ENCODE measurements at places on chromosomes 3 and 15.
A peak's percentile ranks its signal among the peaks of the same experiment; 100 is the strongest.

GRCh38 chr15:101651554-101652097, 555 bp downstream of the TM2D3 start:
- no peak for DNase-seq

DNA sequence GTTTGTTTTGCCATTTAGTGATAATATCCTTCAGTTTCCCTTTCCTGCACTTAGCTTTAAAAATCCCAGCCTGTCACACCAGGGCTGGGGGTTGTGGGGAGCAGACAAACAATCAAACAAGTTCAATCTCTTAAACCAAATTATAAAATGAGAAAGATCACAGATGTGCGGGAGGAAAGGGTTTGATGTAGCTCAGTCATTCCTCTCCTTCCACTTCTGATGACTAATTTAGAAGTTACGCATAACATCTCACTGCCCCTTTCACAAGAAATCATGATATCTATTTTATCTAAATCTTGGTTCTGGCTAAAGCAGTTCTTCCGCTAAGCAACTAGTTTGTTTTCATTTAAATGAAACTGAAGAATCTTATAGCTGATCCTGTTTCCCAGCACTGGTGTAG, 34.1 kb upstream of the ATG7 start:
- no peak for DNase-seq

DNA sequence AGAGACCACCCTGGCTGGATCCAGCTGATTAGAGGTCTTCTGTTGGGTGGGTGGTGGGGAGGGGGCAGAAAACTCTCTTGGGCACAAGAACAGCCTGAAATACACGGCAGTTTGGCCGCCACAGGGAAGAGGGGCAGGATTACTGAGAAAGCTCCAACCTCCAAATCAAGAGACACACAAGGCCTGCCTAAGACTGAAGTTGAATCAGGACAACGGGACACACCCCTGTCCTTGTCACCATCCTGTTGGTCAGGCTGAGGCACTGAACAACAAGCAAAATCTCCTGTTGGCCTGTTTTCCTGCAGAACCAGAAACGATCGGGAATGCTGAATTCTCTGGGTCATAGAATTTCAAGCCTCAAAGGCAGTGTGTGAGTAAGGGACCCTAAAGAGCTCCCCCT, 247.8 kb downstream of the FAM43A start:
- DNase-seq: no peak

DNA sequence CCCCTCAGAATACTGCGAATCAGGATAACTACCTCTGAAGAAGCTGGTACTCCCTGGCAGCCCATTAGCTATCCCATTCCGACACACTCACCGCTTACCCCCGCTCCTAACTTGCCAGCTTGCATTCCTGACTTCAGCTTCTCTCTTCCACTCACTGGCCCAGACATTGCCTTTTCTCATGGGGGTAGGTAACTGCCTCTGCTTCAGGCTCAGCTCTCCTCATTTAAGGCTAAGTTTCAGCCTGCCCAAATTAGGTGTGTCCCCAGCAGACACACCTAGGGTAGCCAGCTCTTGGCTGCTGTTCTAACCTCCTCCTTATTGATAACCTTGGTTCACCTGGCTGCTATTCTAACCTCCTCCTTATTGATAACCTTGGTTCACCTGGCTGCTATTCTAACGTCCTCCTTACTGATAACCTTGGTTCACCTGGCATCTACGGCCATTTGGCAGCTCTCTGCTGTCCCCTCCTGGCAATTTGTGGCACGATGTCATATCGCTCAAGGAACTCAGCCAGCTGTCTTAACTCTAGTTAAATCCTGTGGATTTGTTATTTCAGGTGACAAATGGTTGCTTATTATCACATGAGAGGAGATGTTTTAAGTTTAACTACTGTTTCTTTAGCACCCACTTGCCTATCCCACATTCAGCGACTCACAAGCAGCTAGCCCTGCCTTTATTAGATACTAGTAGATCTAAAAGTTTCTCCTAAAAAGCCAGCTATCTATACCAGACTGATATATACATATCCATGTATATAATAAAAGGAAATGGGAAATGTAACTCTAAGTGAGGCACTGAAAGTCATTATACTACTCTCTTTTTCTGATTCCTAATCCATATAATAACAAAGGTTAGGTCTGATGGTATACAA, 106.5 kb upstream of the ACP3 start:
- DNase-seq: no peak

DNA sequence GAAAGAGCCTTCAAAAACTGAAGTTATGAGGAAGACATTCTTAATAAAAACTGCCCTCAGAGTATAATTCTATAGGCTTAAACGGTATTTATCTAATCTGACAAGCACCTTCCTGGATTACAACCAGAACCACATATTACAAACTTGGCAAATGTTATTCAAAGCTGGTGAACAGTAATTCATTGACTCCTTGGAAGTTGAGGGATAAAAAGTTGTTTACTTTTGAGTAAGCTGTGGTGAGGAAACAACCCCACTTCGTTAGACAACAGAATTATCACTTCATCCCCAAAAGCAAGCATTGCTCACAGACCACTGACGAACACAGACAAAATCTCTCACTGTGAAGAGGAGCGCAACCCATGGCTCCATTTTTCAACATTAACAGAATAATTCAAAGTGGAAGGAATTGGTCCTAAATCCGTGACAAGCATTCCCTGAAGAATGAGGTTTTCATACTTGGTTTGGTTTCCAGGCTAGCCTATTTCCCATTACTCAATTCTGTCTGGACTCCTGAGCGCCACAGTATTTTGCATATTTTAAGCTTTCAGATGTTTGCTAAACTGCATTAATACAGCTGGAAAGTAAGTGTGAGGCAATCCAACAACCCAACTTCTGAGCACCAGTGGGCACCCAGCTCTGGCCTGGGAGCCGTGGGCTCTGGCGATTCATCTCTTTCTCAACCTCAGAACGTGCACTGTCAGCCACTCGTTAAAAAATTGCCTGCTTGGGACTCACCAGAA, 32.7 kb downstream of the LRIG1 start:
- no peak for DNase-seq

DNA sequence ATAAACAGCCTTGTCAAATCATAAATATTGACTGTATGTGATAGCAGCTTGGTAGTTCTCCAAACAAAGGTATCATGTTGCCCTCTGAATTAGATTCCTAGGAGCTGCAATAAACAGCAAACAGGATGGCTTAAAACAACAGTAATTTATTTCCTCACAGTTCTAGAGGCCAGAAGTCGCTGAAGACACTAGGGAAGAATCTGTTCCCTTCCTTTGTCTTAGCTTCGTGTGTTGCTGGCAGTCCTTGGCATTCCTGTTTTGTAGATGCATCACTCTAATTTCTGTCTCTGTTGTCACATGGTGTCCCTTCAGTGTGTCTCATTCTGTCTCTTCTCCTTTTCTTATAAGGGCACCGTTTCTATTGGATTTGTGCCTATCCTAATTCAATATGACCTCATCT, 679.3 kb downstream of the OTOL1 start:
- no peak for DNase-seq

- no peak for DNase-seq
Observed at GRCh38 chr15:52667597-52667996, 11.6 kb downstream of the ATOSA start.

GRCh38 chr15:23877502-23878412, 190.7 kb upstream of the NDN start:
- peak; percentile 67 for DNase-seq

- DNase-seq: no peak
Observed at GRCh38 chr3:193847402-193847801, 254.4 kb downstream of the OPA1 start.

DNA sequence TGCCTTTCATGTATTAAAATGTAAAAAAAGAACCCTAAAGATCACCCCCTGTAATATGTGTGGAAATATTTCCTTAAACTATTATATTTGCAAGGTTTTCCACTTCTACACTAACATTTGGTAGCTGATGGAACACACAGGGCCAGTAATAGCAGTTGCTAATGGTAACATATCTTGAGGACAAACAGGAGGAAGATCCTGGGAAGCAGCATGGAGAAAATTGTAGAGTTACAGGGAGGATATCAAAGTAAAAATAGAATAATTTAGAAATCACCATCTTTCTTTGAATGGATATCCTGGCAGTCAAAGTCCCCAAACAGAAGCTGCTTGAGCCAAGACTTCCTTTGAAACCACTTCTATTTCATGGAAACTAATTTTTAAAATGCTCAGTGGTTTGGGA, 29.5 kb upstream of the OSTN start:
- DNase-seq: no peak

DNA sequence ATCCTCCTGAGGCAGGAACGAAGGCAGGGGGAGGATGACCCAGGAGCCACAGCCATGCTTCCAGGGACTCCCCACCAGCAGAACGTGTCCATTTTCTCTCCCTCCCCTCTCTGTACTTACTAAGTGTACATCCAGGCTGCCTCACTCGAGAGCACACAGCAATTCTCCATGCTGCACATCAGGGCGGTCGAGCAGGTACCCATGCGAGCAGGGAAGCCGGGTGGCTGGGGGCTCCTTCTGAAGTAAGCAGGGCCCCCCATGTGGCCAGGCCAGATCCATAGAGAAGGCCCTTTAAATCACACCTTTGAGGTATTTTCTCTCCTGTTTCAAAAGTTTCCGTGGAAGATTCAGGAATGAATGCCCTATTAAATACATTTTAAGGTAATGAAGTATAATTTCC, 41.2 kb upstream of the SLC6A11 start:
- DNase-seq: no peak

DNA sequence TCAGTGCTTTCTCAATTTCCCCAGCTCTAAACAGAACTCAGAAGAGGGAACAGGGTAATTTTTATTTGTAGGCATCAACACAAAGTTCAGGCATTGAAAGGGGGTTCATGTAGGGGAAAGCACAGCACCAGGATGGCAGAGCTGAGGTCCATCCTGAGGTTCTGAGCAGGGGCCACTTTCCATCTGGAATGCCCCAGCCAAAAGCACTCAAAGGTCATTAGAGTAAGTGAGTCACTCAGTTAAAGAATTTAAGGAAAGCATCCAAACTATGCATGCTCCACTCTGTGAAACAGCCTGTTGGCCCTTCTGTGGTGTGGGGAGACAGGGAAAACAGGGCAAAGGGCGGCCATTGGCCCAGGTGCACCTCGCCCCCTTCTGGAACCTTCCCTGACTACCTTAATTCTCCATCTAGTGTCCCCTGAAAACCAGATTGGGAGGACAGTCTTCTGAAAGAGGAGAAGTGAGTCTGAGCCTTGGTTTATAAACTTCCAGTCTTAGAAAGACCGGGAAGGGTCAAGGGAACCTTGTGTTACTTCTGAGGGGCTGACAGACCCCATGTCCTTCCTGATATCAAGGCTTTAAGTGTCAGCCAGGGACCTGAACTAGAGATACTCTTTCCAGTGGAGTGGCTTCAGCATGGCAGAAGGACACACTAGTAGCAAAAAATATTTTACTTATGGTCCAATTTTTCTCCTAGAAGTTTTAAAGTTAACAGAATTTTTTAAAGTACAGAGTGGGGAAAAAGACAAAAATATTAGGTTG, 133.3 kb downstream of the MYLK start:
- DNase-seq: peak; percentile 82

DNA sequence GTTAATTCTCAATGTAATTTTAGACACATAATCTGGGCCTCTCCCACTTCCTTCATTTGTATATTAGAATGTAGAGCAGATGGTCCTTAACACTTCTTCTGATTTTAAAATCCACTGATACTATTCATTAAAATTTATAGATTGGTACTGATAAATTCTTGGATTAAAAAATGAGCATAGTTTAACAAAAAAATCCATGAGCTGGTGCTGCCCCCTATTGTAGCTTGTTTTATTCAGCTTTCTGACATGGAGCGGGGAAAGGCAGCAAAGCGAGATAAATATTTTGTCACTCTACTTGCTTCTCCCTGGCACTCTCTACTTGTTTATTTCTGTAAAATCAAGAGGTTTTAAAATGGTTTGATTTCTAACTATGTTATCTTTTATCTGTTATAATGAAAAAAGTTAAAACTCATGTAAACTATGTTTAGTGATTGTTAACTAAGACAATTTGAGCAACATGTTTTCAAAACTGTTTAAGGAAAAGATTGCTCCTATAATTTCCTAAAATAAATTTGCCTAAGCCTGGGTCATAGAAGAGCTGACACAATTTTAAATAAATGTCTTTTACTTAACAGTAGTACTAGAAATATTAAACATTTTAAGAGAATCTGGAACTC, 26.5 kb upstream of the PLOD2 start:
- no peak for DNase-seq
